Suprapubic skin (tissue), 4 donors: ENCODE measurements at places on chromosomes 6 and 20.

DNA sequence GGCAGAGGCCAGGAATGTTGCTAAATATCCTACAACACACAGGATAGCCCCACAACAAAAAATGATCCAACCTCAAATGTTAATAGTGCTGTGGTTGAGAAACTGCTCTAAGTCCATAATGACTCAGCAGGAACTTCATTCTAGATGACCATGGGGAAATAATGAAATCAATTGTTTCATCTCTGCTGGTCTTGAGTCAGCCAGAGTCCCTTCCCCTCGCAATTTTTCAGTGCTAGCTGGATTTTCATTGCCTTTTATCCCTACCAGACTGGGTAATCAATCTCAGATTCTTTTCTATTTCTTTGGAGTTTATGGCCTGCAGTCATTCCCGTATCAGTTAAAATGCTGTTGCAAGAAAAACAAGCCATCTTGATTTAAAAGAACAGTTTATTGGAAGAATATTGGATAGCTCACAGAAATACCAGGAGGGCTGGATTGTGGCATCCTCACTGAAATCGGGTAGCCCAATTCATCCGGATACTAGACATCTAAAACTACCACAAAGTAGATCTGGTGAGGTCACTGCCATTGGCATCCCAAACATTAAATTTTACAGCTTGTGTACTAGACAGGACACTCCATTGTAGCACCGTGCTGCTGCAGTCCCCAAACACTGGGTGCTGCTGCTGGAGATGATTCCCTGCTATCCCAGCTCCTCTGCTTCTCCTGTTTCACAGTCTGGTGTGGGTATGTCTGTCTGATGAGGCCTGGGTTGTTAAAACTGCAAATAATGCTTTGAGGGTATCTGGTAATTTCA, 30.3 kb upstream of the POPDC3 start:
- no peak for DNase-seq

- no peak for DNase-seq
Observed at GRCh38 chr20:1124421-1124820, 6.0 kb downstream of the PSMF1 start.

GRCh38 chr20:64042054-64042781, 6.2 kb downstream of the C20orf204 start:
- no peak for DNase-seq

DNA sequence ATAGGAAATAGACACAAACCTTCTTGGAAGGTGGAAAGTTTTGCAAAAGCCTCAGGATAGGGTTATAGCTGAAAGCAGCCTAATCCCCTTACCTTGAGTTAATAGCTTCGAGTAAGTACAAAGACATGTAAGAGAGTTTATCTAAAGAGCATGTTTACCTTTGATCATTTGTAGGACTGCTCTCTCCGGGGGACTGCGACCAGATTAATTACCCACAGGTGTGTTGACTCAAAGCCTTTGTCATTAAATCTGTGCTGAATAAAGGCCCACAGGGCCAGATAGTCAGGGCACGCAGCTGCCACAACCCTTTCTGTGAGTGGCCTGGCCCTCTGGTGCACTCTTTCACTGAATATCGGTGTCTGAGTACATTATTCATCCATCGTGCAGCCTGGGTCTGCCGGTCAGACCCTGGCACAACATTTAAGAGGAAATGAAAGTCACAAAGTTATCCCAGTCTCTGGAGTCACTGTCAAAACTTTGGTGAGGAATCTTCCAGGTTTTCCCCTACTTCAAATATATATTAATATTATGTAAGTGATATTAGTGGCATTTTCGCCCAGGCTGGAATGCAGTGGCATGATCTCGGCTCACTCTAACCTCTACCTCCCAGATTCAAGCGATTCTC, 5.4 kb upstream of the MICA start:
- DNase-seq: no peak

- no peak for DNase-seq
Observed at GRCh38 chr20:15236812-15237211, 899.4 kb upstream of the FLRT3 start.

GRCh38 chr6:38549180-38549579, 90.5 kb downstream of the BTBD9 start:
- no peak for DNase-seq

GRCh38 chr6:101876431-101876830, 482.9 kb downstream of the GRIK2 start:
- no peak for DNase-seq

DNA sequence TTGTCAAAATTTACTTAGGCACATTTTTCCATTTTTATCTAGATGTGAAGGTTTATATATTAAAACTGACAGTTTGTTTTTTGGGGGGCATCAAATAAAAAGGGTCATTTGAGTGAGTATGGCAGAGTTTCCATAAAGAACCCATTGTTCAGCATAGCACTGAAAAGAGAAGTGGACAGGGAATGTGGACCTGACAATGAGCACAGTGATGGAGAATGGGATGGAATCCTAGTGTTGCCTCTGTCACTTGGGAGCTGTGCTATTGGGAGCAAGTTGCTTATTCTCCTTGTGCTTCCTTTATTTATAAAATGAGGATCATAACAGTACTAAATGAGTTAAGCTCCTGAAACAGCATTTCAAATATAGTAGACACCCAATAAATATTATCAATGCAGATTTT, 130.7 kb upstream of the SIM1 start:
- no peak for DNase-seq
